Body of pancreas (tissue), 4 donors: ENCODE measurements at places on chromosomes 7 and 10. TPM values are rescaled to one million over a fixed set of nuclear protein-coding genes. Genes with fewer than 3 reads are reported as not detected.

DNA sequence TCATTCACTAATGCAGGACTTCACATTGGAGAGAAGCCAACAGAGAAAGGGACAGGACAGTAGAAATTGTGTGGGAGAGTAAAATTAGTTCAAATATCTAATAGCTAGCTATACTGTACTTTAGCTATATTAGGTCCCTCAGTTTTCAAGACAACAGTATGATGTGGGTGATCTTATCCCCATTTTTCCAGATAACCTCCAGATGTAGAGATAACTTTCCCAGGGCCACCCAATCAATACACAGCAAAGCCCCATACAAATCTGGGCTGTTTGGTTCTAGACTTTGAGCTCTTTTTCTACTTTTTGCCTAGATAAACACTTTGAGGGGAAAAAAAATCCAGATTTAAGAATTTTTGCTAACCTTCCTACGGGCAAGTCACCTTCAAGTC, 482 bp upstream of the CLDN12 start:
- H3K27ac ChIP-seq, result peak overlapping the region; percentile 67
- no peaks in the 10 kb centered on the region for H3K27me3 ChIP-seq
- H3K36me3 ChIP-seq, result no peaks in the 10 kb centered on the region
- H3K4me3 ChIP-seq, result peak overlapping the region; percentile 9

DNA sequence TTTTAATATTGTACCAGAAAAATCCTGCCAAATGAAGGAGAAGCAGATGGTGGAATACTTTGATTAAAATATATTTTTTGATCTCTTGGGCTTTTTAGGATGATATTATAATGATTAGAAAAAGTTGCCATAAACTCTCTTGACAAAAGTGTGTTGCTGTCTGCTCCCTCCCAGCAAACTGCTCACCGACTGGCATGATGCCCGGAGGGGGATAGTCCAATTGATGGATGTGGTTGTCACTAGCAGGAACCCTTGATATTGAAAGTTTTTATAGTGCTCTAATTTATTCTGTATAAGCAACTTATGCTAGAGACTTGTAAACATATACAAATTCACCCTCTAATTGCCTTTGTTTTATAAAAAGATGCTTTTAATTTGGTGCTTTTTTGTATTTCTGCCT, 114.0 kb downstream of the DNAH11 start:
- no peak overlapping the region for H3K4me3 ChIP-seq
- no peaks in the 10 kb centered on the region for H3K4me1 ChIP-seq
- H3K36me3 ChIP-seq, result no peaks in the 10 kb centered on the region
- no peaks in the 10 kb centered on the region for H3K27me3 ChIP-seq
- DNase-seq, result no peak

DNA sequence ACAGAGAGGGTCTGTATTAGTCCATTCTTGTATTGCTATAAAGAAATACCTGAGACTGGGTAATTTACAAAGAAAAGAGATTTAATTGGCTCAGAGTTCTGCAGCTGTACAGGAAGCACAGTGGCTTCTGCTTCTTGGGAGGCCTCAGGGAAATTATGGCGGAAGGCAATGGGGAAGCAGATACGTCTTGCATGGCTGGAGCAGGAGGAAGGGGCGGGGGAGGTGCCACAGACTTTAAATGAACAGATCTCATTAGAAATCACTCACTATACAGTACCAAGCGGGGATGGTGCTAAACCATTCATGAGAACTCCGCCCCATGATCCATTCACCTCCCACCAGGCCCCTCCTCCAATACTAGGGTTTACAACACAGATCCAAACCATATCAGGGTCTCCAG, 3.7 kb upstream of the CALU start:
- peak; percentile 7 for DNase-seq
- peaks cover 11% of the 10 kb centered on the region for H3K4me1 ChIP-seq
- no peak overlapping the region for H3K4me3 ChIP-seq
- H3K27ac ChIP-seq, result no peak overlapping the region
- no peaks in the 10 kb centered on the region for H3K27me3 ChIP-seq

- no peak overlapping the region for H3K4me3 ChIP-seq
- DNase-seq, result no peak
- peaks cover 14% of the 10 kb centered on the region for H3K4me1 ChIP-seq
- no peak overlapping the region for H3K27ac ChIP-seq
Measured at GRCh38 chr7:87474533-87475358, 734 bp downstream of the ABCB4 start.

GRCh38 chr7:119703895-119704294, 569.1 kb upstream of the KCND2 start:
- H3K36me3 ChIP-seq, result no peaks in the 10 kb centered on the region
- H3K27me3 ChIP-seq, result no peaks in the 10 kb centered on the region
- H3K4me1 ChIP-seq, result no peaks in the 10 kb centered on the region
- H3K27ac ChIP-seq, result no peak overlapping the region
- no peak overlapping the region for H3K4me3 ChIP-seq

C10orf67 gene
- total RNA-seq, result 0.52 TPM

DNA sequence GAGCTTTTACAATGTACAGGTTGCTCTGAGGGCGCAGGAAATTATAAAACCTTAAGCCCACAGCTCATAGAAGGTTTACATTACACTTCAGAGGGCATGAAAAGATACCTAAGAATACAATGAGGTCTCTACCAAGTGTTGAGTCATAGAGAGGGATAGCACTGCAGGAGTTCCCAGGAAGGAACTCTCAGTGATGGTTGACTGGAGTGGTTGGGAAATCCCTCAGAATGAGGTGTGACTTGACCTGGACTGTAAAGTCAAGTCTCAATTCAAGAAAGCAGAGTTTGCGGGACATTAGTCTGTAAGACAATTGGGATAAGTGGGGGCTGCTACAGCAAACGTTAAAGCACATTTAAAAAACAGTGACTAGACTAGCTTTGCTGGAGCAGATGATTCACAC, 21.9 kb downstream of the TNKS2 start:
- no peak overlapping the region for H3K4me3 ChIP-seq
- H3K4me1 ChIP-seq, result no peaks in the 10 kb centered on the region
- H3K36me3 ChIP-seq, result peaks cover 34% of the 10 kb centered on the region
- H3K27ac ChIP-seq, result no peak overlapping the region
- DNase-seq, result no peak
- H3K27me3 ChIP-seq, result no peaks in the 10 kb centered on the region

DNA sequence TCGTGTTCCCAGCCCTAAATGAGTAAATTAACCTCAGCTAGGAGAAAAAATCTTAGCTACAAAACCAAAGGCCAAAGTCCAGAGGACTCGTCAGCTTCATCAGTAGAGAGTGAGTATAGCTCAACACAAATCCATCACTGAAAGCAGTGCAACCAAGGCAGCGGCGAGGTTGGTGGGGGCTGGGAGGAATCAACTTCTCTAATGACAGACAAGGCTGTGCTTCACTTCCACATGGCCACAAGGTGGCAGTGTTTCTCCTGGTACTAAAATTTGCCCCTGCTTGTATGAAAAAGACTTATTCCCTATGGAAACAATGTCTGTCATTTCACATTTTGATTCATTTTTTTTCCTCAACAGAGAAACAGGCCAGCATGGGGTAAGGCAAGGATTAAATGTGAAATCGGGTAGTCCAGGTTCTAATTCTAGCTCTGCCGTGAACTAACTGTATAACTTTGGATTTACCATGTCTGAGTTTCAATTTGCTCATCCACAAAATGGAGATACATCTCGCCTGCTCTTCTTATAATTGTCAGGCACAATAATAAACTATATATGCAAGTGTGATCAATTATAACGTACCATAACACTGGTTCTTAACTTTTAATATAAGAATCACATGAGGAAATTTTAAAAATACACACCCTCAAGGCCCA, 39.3 kb downstream of the FAS start:
- H3K27me3 ChIP-seq, result no peaks in the 10 kb centered on the region
- no peaks in the 10 kb centered on the region for H3K36me3 ChIP-seq
- no peak overlapping the region for H3K4me3 ChIP-seq
- no peak overlapping the region for H3K27ac ChIP-seq
- peaks cover 6% of the 10 kb centered on the region for H3K4me1 ChIP-seq
